ENCODE measurements at places on chromosomes 16 and 17.
A peak's percentile ranks its signal among the peaks of the same experiment; 100 is the strongest.

GRCh38 chr17:66347661-66348514 lies 45.5 kb downstream of the PRKCA start:
- H3K4me3 ChIP-seq, result no peak overlapping the region
- H3K36me3 ChIP-seq, result no peaks in the 10 kb centered on the region
- DNase-seq, result no peak
- H3K4me1 ChIP-seq, result no peaks in the 10 kb centered on the region

DNA sequence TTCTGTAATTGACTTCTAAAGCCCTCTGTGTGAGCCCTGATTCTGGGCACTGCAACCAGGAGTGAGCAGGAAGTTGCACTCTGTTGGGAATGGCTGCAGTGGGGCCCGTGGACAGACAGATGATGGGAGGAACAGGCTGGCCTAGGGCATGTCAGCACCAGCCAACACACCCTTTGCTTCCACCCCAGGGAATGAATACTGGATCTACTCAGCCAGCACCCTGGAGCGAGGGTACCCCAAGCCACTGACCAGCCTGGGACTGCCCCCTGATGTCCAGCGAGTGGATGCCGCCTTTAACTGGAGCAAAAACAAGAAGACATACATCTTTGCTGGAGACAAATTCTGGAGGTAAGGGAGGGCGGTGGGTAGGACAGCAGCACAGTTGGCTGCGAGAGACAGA lies 10.8 kb upstream of the LPCAT2 start:
- no peaks in the 10 kb centered on the region for H3K36me3 ChIP-seq
- no peaks in the 10 kb centered on the region for H3K4me1 ChIP-seq
- H3K27ac ChIP-seq, result no peak overlapping the region
- no peaks in the 10 kb centered on the region for H3K27me3 ChIP-seq
- DNase-seq, result no peak
- H3K4me3 ChIP-seq, result no peak overlapping the region

DNA sequence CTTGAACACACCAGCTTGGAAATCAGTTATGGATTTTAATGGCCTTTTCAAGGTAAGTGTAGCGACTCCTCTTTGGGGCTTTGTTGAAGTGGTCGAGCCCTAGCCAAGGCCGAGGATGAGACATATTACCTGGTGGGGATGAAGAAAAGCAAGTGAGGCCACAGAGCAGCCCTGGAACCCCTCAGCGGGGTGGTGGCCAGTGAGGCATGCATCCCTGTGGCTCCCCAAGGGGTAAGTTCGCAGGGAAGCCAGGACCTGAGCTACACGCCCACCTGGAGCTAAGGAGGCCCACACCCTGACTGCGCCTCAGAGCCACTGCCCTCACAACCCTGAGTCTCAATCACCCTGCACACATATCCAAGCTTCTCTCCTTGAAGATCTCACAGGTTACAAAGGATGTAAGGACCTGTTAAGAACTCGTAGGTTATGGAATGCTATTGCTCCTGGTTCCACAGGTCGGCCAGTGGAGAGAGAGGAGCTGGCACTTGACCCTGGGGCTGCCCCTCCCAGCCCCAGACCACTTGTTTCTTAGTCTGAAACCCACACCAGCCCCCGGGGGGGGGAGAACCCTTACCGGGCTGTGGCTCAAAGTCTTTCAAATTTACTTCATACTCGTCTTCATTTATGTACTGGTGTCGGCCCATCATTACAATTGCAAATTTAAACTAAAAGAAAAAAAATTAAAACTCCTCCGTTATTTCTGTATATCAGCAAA lies 12.0 kb downstream of the LITAFD start:
- peaks cover 18% of the 10 kb centered on the region for H3K4me1 ChIP-seq
- H3K4me3 ChIP-seq, result no peak overlapping the region
- H3K27me3 ChIP-seq, result no peaks in the 10 kb centered on the region
- H3K27ac ChIP-seq, result no peak overlapping the region
- peaks cover 81% of the 10 kb centered on the region for H3K36me3 ChIP-seq

GRCh38 chr17:58574025-58574424 lies 59.6 kb upstream of the MTMR4 start:
- H3K4me3 ChIP-seq, result no peak overlapping the region
- no peaks in the 10 kb centered on the region for H3K36me3 ChIP-seq
- no peaks in the 10 kb centered on the region for H3K27me3 ChIP-seq
- no peak overlapping the region for H3K27ac ChIP-seq

- no peak overlapping the region for H3K4me3 ChIP-seq
- peaks cover 6% of the 10 kb centered on the region for H3K4me1 ChIP-seq
- H3K27me3 ChIP-seq, result no peaks in the 10 kb centered on the region
- no peak overlapping the region for H3K27ac ChIP-seq
- DNase-seq, result no peak
- no peaks in the 10 kb centered on the region for H3K36me3 ChIP-seq
These were observed 29.0 kb downstream of the RTN4RL1 start for GRCh38 chr17:1995907-1996799.

- no peaks in the 10 kb centered on the region for H3K36me3 ChIP-seq
- no peak for DNase-seq
- H3K4me3 ChIP-seq, result peak overlapping the region; percentile 17
- H3K27me3 ChIP-seq, result peaks cover 44% of the 10 kb centered on the region
- H3K27ac ChIP-seq, result no peak overlapping the region
- H3K4me1 ChIP-seq, result no peaks in the 10 kb centered on the region
These were observed 488 bp downstream of the C17orf113 start for GRCh38 chr17:42049834-42050392.

GRCh38 chr16:14296663-14297062 lies 225.5 kb downstream of the MRTFB start:
- no peak for DNase-seq
- peaks cover 15% of the 10 kb centered on the region for H3K27me3 ChIP-seq
- H3K27ac ChIP-seq, result no peak overlapping the region
- no peaks in the 10 kb centered on the region for H3K36me3 ChIP-seq
- H3K4me3 ChIP-seq, result no peak overlapping the region
- peaks cover 10% of the 10 kb centered on the region for H3K4me1 ChIP-seq

- H3K4me3 ChIP-seq, result no peak overlapping the region
- no peak overlapping the region for H3K27ac ChIP-seq
- no peaks in the 10 kb centered on the region for H3K4me1 ChIP-seq
- H3K27me3 ChIP-seq, result no peaks in the 10 kb centered on the region
- DNase-seq, result no peak
- H3K36me3 ChIP-seq, result no peaks in the 10 kb centered on the region
These were observed 34.7 kb downstream of the MYO15A start for GRCh38 chr17:18143044-18143936.

GRCh38 chr17:1375615-1376014 lies 24.4 kb downstream of the YWHAE start:
- H3K27ac ChIP-seq, result no peak overlapping the region
- H3K27me3 ChIP-seq, result no peaks in the 10 kb centered on the region
- no peak overlapping the region for H3K4me3 ChIP-seq
- no peak for DNase-seq

DNA sequence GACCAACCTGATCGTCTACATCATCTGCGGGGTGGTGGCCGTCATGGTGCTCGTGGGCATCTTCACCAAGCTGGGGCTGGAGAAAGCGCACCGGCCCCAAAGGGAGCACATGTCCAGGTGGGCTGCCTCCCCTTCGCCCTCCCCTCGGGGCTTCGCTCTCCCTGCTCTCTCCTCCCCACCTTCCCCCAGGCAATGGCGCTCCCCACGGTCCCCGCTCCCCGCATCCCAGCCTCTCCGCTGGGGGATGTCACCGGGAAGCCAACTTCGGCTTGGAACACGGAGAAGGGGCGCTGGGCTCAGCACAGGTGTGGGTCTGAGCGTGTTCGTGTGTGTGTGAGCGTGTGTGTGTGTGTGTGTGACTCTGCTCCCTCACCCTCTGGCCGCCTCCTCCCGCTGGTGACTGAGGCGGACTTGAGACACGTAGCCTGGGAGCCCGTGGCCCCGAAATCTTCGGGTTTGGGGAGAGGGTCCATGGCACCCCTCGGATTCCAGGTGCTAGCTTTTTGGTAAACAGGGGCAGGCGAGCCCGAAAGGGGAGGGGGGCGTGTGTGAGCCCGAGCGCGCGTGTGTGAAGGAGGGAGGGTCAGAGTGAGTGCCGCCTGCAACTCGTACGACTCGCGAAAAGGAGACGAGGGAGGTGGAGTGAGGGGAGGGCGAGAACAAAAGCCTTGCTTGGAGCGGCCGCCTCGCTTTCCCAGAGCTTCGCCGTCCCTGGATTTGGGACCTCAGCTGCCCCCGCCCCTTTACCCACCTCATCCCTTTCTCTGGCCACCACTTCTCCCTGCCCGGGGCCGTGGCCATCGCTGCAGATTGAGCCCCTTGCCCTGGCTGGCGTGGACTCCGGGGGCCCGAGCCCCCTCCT lies 1.3 kb downstream of the SHISA9 start:
- no peaks in the 10 kb centered on the region for H3K36me3 ChIP-seq
- H3K4me1 ChIP-seq, result peaks cover 11% of the 10 kb centered on the region
- no peak overlapping the region for H3K27ac ChIP-seq
- H3K4me3 ChIP-seq, result no peak overlapping the region

DNA sequence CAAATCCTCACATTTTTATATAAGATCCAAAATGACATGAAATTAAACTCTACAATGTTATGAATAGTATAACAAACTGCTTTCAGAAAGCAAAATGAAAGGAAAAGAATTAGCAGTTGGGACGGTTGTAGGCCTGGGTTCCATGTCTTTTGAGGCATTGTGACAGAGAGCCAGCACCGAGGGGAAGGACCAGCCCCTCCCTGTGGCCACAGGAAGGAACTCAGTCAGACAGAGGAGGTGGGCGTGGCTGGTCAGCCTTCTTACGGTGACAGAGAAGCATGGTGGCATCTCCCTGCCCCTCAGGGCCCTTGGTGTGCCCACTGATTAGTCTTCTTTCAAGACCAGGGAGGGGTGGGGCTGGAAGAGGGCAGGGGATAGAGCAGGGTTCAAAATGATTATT lies 5.7 kb downstream of the ZNF319 start:
- H3K4me1 ChIP-seq, result peaks cover 21% of the 10 kb centered on the region
- H3K36me3 ChIP-seq, result peaks cover 43% of the 10 kb centered on the region
- DNase-seq, result peak; percentile 36
- no peaks in the 10 kb centered on the region for H3K27me3 ChIP-seq
- no peak overlapping the region for H3K4me3 ChIP-seq

GRCh38 chr17:48442819-48443218 lies 12.8 kb upstream of the SKAP1 start:
- H3K4me1 ChIP-seq, result peaks cover 90% of the 10 kb centered on the region
- H3K36me3 ChIP-seq, result no peaks in the 10 kb centered on the region
- no peak for DNase-seq

- no peak for DNase-seq
- no peaks in the 10 kb centered on the region for H3K4me1 ChIP-seq
- H3K27me3 ChIP-seq, result no peaks in the 10 kb centered on the region
These were observed 24.7 kb downstream of the DNAI2 start for GRCh38 chr17:74298778-74299177.

- no peak overlapping the region for H3K27ac ChIP-seq
- DNase-seq, result no peak
- H3K27me3 ChIP-seq, result peaks cover 6% of the 10 kb centered on the region
- H3K4me1 ChIP-seq, result no peaks in the 10 kb centered on the region
These were observed 40.1 kb upstream of the ZFP90 start for GRCh38 chr16:68499006-68499405.

GRCh38 chr16:85006639-85007038 lies 4.7 kb downstream of the ZDHHC7 start:
- no peaks in the 10 kb centered on the region for H3K27me3 ChIP-seq
- no peak overlapping the region for H3K27ac ChIP-seq
- no peak overlapping the region for H3K4me3 ChIP-seq
- no peak for DNase-seq
- H3K36me3 ChIP-seq, result no peaks in the 10 kb centered on the region

- H3K4me1 ChIP-seq, result no peaks in the 10 kb centered on the region
- no peak for DNase-seq
- no peak overlapping the region for H3K4me3 ChIP-seq
- no peaks in the 10 kb centered on the region for H3K36me3 ChIP-seq
- no peak overlapping the region for H3K27ac ChIP-seq
These were observed 25.8 kb upstream of the HS3ST2 start for GRCh38 chr16:22788193-22788530.

GRCh38 chr16:22348291-22348690 lies 26.1 kb downstream of the CDR2 start:
- no peak overlapping the region for H3K27ac ChIP-seq
- no peak overlapping the region for H3K4me3 ChIP-seq
- H3K4me1 ChIP-seq, result peaks cover 12% of the 10 kb centered on the region
- DNase-seq, result no peak

- no peaks in the 10 kb centered on the region for H3K4me1 ChIP-seq
- H3K4me3 ChIP-seq, result no peak overlapping the region
- no peak overlapping the region for H3K27ac ChIP-seq
- no peaks in the 10 kb centered on the region for H3K36me3 ChIP-seq
- H3K27me3 ChIP-seq, result no peaks in the 10 kb centered on the region
These were observed 13.2 kb upstream of the CCL23 start for GRCh38 chr17:36030956-36031355.

GRCh38 chr17:30334421-30334820 lies 564 bp upstream of the TMIGD1 start:
- H3K36me3 ChIP-seq, result no peaks in the 10 kb centered on the region
- no peak for DNase-seq
- H3K27me3 ChIP-seq, result no peaks in the 10 kb centered on the region

DNA sequence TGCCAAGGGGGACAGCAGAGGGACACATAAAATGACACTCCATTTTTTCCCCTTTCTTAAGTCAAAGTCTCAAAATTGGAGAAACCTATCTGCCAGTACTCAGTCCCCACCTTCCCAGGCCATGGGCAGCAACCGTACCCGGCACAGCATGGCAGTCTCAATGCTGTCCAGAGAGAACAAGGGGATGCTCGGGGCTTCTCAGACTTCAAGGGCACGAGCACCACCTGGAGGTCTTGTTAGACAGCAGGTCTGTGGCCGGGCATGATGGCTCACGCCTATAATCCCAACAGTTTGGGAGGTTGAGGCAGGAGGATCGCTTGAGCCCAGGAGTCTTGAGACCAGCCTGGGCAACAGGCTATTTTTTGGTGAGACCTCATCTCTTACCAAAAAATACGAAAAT lies 3.2 kb downstream of the DNAH17 start:
- no peak overlapping the region for H3K4me3 ChIP-seq
- H3K27ac ChIP-seq, result no peak overlapping the region
- no peaks in the 10 kb centered on the region for H3K36me3 ChIP-seq
- no peaks in the 10 kb centered on the region for H3K27me3 ChIP-seq

DNA sequence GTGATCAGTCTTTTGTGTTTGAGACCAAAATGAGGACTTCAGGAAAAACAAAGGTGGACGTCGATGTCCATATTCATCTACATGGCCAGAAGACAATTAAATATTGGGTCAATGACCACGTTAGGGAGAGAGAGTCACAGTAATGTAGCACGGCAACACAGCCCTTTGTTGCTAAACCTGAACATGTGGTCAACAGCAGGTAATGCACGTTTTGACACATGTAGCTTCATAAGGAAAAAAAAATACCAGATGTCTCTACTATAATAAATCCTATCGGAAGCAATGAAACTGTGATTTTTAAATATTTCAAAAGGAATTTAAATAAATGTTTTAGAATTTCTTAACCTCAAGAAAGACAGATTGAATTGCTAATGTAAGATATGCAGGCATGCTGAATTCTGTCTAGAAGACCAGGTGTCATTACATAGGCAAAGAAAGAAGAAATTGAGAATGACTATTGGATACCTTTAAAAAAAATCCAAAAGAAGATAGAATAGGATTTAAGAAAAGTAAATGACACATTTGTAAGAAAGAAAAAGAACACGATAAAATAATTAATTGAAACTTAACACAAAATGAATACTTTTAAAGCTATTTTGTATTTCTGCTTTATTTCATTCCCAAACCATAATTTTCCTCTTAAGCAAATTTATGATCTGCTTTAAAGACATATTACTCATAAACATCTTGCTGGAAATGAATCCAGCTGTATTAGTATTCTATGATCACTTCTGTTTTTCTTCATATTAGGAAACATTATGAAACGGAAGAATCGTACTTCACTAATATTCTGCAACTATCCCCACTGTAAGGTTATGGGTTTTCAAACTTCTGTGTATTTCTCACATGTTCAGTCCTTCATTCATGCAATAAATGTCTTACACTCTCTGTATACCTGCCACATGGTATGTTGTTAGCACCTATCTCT lies 30.1 kb downstream of the ABCA8 start:
- no peak overlapping the region for H3K27ac ChIP-seq
- no peaks in the 10 kb centered on the region for H3K36me3 ChIP-seq
- H3K4me1 ChIP-seq, result no peaks in the 10 kb centered on the region
- DNase-seq, result no peak
- no peak overlapping the region for H3K4me3 ChIP-seq
